ENCODE measurements at places on chromosomes 11 and 22.

- DNase-seq, result no peak
Measured at GRCh38 chr11:119316016-119316728, 758 bp downstream of the MCAM start.

DNA sequence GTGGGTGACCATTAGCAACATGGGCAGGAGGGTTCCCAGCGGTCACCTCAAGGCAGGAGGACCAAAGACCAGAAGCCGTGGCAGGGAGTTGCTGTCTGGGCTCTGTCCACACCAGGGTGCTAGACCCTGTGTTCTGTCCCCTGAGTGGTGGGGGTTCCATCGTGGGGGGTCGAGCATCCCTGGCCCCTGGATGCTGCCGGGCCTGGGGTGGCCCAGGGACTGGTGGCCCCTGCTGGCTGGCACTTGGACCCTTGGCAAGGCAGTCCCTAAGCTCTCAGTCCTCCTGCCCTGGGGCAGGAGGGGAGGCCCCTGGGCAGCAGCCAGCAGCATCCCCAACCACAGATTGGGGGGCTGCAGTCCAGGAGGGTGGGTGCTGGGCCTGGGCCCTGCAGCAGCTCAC, 13.4 kb upstream of the ARHGAP8 start:
- DNase-seq, result no peak

DNA sequence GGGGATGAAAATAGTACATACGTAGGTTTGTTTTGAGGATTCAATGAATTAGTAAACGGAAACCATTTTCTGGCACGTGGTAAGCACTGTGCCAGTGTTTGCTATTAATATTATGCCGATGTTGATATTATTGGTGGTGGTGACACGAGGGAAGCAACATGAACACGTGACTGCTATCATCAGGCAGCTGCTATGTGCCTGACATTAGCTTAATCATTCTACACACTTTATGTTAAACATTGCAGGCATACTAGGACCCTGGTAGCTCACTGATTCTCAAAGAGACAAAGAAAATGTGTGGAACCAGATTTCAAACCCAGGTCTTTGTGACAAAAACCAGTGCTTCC, 656 bp downstream of the SRRD start:
- DNase-seq, result no peak

DNA sequence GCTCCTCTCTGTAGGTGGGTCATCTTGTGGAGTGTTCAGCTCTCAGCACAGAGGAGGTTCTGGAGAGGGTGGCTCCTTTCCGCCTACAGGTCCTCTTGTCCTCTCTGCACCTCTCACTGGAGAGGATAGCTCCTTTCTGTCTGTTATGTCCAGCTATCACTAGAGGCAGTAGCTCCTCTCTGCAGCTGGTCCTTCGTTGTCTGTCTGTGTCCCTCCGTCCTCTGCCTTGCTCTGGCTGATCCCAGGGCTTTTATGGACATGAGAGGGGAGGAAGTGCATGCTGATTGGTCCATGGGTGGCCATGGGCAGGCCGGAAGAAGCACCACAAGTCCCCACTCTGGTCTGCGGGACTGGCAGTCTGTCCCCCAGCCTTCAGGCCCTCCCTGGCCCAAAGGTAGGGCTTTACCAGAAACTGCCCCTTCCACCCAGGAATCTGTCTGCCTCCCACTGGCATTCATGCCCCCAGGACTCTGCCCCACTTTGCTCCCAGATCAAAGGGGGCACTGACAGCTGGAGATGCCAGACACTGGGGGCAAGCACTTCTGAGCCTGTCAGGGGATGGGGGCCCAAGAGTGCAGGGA, 38.6 kb upstream of the CALCB start:
- no peak for DNase-seq

GRCh38 chr11:74490941-74491340, 2.6 kb downstream of the LIPT2 start:
- DNase-seq, result no peak

DNA sequence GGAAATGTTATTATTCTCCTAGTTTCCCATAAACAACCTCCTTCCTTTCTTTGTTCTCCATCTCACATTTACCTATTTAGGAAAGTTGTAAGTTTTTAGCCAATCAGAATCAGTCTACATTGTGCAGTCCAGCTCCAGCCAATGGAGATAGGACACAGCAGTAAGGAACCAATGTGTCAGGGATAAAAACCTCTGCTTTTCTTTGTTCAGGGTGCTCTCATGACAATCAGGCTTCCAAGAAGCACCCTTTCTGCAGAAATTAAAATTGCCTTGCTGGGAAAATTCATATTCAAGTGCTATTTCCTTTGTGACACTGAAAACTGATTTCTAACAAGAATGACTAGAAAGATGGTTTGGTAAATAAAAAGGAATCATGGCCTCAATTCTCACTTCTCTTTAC, 14.6 kb downstream of the SCGB2A1 start:
- DNase-seq, result no peak

DNA sequence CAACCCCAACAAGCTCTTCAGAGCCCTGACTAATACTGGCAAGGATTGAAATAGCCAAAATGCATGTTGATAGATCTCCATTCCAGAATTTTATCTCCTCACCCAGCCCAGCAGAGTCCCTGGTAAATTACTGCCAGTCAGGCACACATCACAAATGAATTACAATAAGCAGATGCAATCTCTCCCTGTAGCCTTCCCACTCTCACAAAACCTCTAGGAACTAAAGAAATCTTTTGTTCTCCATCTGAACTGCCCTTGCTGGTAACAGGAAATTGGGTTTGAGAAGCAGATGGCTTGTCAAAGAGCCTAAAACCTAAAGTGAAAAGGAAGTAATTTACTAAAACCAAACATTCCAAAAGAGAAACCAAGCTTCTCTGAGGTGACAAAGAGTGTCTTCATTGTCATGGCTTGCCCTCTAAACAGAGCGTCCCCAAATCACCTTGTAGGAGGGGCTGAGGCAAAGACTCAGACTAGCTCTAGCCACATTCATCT, 59.5 kb downstream of the FAM168A start:
- no peak for DNase-seq

DNA sequence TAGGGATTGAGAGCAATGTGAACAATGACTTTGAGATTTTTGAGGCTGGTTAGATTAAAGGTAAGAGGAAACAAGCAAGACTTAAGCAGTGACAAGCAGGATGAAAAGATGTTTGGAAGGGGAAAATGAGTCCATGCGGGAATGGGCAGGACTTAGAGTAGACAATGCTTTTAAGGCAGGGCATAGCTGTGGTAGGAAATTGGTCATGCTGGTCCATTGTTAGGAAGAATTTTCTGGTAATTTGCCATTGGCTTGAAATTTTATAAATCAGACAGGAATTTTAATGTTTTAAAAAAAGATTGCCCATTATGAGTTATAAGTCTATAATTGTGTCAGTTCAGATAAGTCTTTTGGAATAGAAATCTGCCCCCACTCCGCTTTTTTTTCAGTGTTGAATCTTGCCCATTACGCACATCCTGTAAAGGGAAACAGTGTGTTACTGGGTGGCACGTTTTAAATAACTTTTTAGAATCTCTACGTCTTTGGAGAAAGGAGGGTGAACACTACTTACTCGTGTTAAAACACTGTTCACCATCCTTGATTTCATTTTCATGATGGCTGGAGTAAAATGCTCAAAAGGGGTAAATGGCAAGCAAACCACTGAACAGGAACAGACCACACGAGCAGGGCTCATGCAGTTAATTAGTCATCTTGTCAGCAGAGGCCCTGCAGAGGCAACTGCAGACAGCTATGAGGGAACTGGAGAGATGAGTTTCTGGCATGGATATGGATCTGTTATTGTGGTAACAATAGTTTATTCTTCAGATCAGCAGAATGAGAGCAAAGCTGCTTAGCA, 25.0 kb downstream of the SWAP70 start:
- no peak for DNase-seq

GRCh38 chr11:43738600-43739409, 58.3 kb downstream of the HSD17B12 start:
- peak; percentile 22 for DNase-seq

GRCh38 chr11:43397251-43397650, 38.5 kb downstream of the TTC17 start:
- DNase-seq, result no peak

DNA sequence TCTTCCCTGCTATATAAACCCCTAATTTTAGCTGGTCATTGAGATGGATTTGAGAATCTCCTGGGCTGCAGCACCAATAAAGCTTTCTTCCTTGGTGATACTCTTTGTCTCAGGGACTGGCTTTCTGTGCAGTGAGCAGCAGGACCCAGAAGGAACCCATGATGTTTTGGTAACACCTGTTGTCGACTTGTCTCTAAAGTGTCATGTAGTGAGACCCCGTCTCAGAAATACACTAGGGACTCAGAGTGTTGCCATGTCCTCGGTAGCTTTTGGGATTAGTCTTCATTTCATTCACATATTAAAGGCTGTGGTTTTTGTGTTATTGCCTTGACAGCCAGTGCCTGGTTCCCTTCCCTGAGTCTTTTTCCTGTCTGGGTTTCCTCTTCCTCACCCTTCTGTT, 1078.7 kb downstream of the TBC1D22A start:
- DNase-seq, result no peak

DNA sequence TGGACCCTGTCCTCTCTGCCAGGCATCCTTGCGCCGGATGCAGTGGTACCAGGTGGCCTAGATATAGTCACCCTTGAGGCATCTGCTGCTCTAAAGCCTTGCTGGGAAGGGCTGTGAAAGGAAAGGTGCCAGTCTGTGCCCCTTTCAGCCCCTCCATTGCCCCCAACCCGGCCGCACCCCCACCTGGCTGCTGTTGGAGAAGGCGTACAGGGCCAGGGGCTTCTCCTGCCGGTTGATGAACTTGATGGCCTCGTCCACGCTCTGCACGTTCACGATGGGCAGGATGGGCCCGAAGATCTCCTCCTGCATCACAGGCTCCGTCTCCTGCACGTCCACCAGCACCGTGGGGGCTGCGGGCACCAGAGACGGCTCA, 10.2 kb downstream of the ALDH3B2 start:
- DNase-seq, result peak; percentile 61

- no peak for DNase-seq
Measured at GRCh38 chr11:107196732-107197131, 178.5 kb upstream of the GUCY1A2 start.

DNA sequence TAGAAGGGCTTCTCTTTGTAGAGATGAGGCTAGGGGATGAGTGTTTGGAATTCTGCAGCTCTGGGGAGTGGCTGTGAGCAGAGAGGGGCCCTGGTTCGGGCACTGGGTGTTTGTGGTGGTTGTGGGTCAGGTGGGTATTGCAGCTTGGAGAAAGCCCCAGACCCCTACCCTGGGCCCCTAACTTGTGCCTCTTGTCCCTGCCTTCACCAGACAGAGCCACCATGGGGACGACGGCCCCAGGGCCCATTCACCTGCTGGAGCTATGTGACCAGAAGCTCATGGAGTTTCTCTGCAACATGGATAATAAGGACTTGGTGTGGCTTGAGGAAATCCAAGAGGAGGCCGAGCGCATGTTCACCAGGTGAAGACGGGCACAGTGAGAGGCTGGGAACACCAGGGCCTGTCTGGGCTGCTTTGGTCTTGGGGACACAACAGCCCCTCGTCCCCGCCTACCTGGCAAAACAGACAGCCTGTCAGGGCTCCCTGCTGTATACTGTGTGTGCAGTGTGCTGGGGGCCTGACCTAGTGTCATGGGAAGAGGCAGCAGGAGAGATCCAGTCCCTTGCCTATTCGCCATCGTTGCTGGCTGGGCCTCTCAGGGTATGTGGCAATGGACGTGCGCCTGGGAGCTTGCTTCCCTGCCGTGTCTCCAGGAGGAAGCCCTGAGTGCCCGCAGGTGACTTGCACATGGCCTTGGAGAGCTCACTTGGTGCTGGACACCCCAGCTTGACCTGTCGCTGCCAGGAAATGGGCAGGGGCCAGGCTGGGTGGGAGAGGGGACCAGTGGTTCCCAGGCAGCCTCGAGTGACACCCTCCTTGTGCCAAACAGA, 4.3 kb downstream of the INCENP start:
- DNase-seq, result no peak

- no peak for DNase-seq
Measured at GRCh38 chr22:37090920-37091695, 18.4 kb downstream of the TMPRSS6 start.

DNA sequence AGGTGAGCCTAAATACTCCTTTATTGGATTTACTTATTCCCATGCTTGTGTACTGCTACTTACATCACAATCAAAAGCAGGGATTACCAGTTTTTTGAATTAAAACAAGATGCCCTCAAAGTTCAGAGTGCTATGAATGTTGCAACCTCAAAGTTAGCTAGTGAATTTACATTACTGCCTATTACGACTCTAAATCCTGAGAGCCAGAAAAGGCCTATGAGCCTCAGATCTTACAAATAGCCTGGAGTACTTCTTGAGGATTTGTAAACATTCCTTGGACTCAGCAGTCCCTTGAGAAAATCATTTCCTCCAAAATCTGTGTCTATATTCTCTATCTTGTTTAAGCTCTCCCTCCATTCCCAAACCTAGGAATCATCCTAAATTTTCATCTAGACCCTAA, 25.5 kb downstream of the CHORDC1 start:
- DNase-seq, result no peak

DNA sequence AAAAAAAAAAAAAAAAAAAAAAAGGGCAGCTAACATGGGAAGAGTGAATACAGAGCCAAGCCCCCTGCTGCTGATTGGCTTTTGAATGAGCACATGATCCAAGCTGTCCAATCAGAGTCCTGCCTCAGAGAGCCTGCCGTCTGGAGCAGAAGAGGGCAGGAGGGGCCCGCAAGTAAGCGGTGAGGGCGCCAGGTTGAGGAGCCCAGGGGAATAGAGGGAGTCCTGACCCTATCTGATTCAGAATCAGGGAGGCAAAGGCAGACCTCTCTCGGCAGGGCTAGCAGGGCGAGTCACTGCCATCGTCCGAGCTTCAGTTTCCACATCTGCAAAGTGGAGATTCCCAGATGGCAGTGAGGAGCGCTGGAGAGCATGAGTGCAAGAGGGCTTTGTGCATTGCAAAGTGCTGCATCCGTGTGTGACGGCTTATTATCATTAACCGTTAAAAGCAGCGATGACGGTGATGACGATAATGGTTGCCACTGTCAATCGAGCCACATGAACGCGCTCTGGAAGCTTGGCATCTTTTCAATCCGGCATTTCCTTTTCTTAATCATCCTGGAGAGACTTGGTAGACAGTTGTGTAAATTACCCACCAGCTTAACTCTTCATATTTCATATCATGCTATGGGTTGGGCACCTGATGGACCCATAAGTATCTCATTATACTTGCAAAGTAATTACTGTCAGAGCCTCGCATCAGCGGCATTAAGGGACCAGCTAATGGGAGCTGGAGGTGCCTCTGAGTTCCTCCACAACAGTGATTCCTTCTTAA, 68.6 kb upstream of the ATXN10 start:
- DNase-seq, result no peak

DNA sequence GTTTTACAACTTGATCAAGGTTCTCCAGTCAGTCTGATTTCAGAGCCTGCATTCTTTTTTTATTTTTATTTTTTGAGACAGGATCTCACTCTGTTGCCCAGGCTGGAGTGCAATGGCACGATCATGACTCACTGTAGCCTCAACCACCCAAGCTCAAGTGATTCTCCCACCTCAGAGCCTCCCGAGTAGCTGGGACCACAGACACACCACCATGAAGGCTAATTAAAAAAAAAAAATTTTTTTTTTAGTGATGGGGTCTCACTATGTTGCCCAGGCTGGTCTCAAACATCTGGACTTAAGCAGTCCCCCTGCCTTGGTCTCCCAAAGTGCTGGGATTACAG, 117.2 kb upstream of the NAV2 start:
- no peak for DNase-seq

- no peak for DNase-seq
Measured at GRCh38 chr22:44667829-44668189, 34.2 kb upstream of the PRR5 start.

GRCh38 chr22:27086080-27087044, 429.0 kb downstream of the MIAT start:
- DNase-seq, result peak; percentile 48
